ENCODE measurements at places on chromosomes 1 and 21.

DNA sequence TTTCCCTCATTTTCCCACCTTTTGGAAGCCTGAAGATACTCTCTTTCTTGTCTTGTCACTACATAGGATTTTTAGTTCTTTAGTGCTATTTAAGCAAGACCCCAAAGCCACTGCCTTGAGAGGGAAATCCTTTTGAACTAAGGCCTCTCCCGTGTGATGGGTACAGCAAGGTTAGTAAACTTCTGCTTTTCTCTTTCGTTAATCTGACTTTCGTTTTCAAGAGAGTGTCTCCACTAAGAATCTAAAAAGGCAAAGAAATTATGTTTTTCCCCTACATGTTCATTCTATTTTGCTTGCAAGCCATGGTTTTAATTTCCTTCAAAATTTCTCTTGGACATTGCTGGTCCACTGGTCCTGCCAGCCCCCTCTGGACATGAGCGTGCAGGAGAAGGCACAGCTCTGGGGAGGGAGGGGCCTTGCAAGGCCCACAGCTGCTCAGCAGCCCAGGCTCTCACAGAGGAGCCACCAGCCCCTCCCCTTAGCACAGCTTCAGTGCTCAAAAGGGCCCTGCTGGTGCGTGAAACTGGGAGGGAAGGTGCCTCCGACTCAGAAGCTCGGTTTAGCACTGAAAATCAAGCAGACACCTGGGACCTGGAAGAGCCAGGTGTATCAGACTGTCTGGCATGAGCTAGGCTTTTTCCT lies 210.9 kb upstream of the GALNT2 start:
- no peak for DNase-seq

- DNase-seq: no peak
These were observed 60.6 kb downstream of the VPS26C start for GRCh38 chr21:37206496-37206895.

DNA sequence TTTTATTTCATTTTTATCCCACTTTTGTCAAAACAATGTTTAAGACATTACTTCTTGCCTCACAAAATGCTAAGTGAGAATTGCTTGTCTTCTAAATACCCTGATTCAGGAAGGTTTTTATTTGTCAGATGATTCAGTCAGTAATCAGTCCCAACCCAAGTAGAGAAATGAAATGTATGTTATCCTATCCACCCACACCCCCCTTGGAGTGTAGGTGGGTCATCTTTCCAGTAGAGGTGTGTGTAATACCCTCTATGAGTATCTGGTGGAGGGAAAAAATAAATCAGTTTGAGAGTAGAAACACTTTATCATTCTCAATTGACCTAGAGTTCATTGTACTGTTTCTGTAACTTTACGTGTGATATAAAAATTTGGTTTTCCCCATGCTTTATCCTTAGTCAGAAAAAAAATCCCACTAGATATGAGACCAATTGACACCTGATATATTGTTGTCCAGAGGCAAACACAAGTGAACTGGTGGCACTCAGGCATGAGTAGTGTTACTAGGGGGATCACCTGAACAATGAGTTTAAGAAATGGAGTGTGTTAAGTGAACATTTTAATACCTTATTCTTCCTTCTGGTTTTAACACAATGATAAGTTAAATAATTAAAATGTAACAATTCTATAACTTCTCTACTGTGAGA lies 153.8 kb upstream of the C1orf105 start:
- DNase-seq: peak; percentile 39

- DNase-seq: no peak
These were observed 22.5 kb downstream of the PCSK9 start for GRCh38 chr1:55061706-55062321.

DNA sequence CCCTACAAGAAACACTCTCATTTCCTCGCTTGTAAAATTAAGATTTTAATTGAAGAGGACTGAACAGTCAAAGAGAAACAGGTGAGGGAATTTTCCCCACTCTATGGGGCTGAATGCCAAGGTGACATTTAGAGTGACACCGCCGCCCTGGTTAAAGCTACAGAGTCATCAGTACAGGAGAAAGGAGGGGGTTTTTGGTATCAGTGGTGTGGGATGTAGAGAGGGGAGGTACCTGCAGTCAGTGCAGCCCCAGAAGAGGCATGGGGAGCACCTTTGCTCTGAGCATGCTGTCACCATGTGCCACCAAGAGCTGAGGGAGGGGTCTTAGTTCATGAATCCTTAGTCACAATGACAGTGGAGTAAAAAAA lies 2.8 kb downstream of the DIRAS3 start:
- DNase-seq: no peak

- no peak for DNase-seq
These were observed 74.6 kb downstream of the NENF start for GRCh38 chr1:212507369-212507768.

DNA sequence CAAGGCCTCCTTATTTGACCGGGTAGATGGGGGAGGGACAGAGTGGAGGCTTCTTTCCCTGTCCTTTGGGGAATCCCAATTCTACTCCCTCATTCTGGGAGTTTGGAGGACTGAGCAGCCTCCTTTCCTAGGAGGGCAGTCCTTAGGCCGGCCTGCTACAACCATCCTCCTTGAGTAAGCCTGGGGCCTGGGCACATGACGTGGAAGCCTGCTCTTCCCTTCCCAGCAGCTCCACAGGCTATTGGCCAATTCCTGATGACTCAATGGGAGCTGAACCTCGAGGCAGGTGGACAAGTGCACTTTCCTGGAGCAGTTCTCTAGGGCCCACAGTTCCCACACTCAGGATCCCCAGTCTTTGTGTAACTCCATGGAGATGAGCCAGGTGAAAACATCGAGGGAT lies 3.1 kb downstream of the KCNA10 start:
- DNase-seq: no peak

GRCh38 chr21:42040411-42041180 lies 30.4 kb upstream of the ZBTB21 start:
- no peak for DNase-seq

DNA sequence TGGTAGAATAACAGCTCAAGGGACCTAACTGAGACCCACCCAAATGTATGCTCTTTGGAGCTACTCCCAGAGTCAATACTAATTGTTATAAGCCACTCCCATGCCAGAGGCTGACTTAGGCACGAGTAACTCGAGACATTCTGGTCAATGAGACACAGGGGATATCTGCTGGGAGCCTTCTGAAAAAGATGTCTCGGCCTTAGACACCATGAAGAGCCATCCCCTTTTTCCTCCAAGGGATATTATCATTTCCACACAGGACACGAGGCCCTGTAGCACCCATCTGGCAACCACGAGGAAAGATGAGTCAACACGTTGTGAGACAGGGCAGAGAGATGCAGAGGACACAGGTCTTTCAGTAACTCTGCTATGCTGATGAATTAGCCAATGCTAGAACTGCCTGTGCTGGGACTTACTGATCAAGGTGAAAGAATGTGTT lies 30.7 kb downstream of the ITPKB start:
- DNase-seq: no peak

Data from stimulated activated CD4-positive, alpha-beta T cell treated with anti-CD3 and anti-CD28 coated beads, Interleukin-12 subunit alpha, Interleukin-12 subunit beta, amount 100 ng/mL, for 48 hours (primary cell).